NCI-H1694 treated with DMSO at 0.1 percent for 48 hours (cell line): ENCODE measurements at places on chromosomes 2 and 18.

DNA sequence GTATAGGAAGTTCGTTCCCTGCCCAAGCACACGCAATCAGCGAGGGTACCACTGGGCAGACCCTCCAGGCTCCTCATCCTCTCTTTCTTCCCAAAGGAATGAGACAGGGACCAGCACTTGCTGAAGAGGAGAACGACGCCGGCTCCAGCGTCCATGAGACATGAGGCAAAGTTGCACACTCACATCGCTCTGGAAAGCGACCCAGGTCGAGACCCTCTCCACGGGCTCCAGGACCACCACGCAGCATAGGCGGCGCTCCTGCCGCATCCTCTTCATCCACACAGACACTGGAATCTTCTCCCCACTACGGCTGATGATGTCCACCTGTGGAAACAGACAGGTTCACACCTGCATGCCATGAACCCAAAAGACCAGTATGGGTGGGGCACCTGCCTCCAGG is 10.8 kb downstream of the PASK start:
- no peak for DNase-seq

DNA sequence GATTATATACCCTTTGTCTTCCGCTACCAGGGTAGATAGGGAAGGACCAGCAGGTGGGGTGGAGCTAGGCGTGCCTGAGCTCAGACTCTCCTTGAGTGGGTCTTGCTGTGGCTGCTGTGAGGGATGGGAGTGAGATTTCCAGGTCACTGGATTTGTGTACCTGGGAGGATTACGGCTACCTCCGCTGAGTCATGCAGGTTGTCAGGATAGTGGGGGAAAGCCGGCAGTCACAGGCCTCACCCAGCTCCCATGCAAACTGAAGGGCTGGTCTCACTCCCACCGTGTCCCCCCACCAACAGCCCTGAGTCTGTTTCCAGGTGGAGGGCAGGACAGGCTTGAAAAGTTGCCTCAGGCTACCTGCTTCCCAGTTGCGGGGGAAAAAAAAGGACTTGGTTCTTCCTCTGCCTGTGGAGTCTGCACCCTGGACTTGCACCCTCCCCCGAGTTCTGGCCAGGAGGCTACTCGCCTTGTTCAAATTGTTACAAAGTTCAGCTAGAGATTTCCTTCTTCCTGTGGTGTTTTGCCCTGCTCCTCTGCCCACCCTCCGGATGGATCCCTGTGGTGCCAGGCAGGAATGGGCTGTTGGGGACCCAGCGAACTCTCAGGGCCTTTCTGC is 268.3 kb downstream of the VAPA start:
- DNase-seq, result no peak

DNA sequence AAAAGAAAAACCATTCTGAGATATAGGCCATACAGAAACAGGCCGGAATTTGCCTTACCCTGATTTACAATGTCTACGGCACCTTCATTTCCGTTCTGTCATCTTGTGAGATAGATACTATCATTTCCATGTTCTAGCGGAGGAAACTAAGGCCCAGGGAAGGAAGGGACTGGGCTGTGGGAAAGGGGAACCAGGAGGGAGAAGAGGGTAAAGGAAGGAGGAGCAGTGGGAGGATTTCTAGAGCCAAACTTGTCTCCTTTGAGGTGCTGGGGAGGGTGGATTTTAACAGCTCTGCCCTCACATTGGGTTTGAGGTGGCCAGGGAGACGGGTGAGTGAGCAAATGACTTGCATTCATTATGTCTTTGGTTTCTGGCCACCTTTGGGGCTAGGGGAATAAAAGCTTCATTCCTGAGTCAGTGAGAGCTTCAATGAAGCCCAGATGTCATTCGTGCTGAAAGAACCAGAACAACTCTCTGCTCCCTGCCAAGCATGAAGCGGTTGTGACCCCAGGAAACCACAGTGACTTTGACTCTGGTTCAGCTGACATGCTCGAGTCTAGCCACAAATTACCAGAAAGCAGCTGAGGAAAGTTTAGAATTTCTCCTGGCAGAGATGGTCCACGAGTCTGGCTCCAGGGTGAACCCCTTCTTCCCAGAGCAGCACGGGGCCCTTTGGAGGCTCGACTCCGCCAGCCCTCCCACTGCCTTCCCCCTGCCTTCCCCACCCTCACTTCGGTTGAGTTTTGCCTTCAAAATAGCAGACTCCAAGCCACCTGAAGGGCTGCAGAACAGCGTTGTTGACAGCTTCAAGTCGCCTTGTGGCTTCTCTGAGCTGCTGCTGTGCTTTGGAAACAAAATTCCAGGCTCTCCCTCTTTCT is 3.8 kb downstream of the ACTG2 start:
- DNase-seq, result no peak

DNA sequence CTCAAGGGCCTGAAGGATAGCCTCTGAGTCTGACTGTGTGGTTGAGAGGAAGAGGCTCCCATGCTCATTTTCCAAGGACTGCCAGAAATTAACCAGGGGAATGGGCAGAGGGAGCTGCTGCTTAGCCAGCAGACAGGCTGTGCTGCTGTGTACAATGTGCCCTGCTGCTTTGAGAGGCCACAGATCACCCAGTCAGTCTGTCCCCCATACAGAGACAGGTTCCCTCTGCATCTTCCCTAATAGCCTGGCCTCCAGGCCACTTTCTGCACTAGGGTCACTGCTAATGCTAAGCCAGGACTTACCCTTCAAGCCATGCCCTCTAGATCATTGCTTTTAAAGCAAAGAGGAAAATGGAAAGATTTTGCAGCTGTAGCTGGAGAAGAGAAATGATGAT is 341.1 kb downstream of the CYRIA start:
- DNase-seq, result no peak

GRCh38 chr2:187527262-187527661 is 27.0 kb downstream of the TFPI start:
- DNase-seq, result no peak

- no peak for DNase-seq
These were observed 5.4 kb upstream of the BOD1L2 start for GRCh38 chr18:57141208-57142129.

DNA sequence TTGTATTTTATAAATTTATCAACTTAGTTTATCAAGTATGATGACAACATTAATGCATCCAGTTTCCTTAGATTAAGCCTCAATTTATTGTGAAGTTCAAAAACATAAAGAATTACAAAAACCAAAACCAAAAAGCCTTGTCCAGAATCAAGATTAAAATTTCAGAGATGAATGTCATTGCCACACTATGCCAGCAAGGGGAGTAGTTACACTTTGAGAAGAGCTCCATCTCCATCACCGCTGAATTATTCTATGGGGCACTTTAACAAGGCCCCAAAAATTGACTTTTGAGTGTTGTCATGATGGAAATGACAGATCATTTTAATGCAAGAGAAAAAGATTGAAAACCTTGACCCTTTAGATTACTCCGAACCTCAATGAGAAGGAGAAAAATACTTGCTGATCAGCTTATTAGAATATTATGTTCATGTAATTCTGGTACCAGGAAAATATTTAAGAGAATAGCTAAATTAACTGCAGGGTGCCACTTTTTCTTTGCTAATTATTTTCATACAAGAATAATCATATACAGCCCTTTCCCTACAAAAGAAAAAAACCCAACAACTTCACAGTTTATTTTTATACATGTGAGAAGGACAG is 152.5 kb upstream of the AQP4 start:
- peak; percentile 24 for DNase-seq

GRCh38 chr2:140086964-140087363 is 1306.8 kb upstream of the NXPH2 start:
- DNase-seq, result no peak

DNA sequence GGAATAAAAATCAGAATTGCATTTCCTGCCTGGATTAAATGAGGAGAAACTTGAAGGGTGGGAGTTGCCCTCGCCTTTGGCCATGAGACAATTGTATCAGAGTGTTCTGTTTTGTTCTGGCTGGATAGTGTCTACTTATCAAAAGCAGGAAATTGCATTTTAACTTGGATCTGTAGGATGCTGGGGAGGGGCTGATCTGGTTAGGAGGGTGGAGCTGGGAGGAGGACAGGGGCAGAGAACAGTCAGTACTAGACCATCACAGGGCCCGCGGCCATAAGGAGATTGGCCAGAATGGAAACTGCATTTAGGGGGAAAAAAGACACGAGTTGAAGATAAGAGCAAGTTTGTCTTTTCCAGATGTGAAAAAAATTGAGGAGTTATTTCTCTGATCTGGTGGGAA is 199.1 kb upstream of the POU3F3 start:
- DNase-seq, result no peak

DNA sequence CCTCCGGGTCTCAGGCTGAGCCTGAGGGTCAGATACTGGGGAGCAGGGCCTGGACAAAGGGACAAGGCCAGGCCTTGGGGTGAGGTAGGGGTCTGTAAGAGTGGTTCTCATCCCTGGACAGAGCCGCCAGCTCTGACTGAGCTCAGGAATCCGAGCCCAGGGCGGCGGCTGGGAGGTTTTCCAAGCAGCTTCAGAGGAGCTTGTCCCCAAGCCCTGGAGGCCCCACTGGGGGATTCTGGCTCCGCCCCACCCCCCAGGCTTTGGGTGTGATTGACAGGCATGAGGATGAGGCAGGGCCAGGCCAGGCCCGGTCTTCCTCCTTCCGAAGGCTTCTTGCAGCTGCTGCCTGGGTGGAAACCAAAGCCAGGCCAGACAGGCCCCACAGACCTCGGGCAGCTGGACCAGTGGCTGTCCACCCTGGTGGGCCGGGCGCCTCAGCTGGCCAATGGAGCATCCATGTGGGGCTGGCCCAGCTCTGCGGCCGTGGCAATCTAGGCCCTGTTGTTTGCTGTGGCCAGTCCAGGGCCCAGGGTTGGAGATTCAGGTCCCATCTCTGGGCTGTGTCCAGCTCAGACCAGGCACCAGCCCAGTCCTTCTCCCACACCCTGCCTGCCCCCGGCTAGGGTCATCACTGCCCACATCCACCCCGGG is 23.1 kb upstream of the GPC1 start:
- no peak for DNase-seq

DNA sequence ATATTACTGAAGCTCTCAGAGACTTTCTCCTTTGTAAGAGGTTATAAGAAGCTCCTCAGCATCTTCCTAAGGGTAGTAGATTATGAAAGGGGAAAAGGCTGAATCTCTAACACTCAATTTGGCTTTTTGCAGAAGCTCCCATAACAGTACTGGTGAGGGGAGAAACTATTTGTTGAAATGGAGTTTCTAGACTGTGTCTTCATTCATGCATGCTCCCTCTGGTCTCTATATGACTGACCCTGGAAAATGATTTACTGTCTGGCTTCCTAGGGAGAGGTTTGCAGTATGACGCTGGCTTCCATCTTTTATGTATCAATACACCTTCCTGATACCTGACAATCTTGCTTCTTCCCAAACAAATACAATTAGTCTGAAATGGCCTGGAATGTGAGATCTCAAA is 63.9 kb downstream of the LDAH start:
- no peak for DNase-seq

- no peak for DNase-seq
These were observed 4.9 kb upstream of the IL1B start for GRCh38 chr2:112841295-112842044.

GRCh38 chr2:9417725-9418124 is 5.6 kb downstream of the ITGB1BP1 start:
- no peak for DNase-seq

DNA sequence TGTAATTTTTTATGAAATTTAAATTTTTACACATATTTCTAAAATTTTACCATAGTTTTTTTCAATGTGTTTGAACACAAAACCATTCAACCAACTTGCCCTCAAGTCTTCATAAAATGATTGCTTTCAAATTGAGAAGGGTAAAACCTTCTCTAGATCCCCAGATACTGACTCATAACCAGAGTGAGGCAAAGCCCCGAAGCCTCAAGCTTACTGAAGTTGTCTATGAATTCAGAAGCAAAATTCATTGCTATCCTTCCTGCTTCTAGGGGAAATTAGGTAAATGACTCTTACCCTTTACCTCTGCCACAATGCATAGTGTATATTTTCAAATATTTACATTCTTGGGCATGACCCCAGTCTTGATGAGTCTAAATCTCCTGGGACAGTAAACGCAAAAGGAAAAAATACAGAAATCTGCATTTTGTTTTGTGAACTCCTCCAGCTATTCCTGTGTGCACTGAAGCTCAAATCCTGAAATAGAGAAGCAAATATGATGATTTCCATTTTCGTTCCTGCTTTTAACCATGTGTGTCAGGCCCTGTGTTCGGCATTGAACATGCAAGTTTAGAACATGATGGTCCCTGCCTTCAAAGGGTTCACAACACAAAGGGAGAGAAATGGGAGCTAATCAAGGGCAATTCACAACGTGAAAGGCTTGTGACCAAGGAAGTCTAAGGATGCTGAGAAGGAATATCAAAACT is 246.3 kb downstream of the SUCLG1 start:
- DNase-seq, result no peak

DNA sequence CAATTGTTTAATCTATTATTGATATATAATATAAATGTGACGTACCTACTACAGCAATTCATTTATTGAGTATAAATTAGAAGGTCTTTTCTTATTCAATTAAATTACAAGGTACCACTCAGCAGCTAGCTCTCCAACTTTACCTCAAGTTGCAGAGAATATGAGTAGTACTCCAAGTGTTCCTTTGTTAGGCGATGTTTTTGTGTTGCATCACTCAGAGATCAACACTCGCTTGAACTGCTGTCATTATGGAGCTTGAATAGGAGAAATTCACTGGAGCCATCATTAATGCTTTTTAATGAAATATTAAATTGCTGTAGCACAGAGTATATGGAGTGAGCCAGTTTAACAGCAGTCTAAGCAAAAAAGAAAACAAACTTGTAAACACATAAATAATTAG is 320.0 kb downstream of the FSIP2 start:
- DNase-seq, result no peak

- DNase-seq, result no peak
These were observed 499.9 kb downstream of the SLC4A3 start for GRCh38 chr2:220127311-220127710.

DNA sequence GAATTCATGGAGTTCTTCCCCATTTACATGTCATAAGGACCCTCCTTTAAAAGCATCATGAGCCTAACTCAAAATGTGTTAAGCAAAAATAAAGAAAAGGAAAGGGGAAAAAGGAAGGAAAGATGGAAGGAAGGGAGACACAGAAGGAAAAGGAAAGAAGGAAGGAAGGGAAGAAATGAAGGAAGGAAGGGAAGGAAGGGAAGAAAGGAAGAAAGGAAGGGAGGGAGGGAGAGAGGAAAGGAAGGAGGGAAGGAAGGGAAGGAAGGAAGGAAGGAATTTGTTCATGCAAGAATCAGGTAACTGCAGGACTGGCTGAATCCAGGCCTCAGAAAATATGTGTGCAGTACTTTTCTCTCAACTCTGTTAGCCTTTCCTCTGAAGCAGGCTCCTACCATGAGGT is 32.0 kb downstream of the KIAA2012 start:
- DNase-seq, result no peak

- DNase-seq, result no peak
These were observed 136.5 kb downstream of the RNF144A start for GRCh38 chr2:7053650-7054265.
